Hepatic stellate cell (primary cell): ENCODE measurements at places on chromosomes 1 and 21.

- DNase-seq, result peak; percentile 23
Observed at GRCh38 chr1:114585231-114585630, 3.8 kb upstream of the BCAS2 start.

DNA sequence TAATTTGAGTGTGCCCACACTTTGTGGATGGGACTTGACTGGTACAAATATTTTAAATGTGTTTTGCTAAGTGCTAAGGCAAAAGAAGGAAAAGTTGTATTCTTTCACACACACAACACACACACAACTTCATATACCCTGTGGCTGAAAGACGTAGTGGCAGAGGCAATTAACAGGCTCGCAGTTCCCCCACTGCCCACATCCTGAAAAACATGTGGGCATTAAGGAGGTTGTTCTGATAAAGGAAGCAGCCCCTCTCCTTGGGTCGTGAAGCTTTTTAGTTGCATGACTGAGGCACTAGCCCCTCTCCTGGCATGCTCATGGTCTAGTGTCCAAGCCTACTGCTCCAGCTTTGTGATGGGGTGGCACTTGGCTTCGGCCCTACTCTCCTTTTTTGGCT, 14.3 kb upstream of the ADAM30 start:
- no peak for DNase-seq

DNA sequence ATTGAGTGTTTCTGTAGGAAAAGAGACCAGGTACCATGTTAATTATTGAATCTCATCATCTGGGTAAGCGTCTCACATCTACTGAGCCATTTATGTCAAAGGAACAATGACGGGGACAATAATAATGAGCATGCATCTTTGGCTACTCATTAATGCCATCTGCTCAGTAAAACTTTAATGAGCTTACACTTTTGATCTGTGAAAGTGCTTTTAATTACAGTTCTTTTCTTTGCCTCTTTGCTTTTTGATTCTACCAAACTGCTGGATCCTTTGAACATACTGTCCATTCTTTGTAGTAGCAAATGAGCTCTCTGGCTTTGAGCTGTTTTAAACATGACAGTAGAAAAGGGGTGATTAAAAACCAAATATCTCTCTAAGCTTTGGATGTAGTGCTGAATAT, 181.2 kb upstream of the IVNS1ABP start:
- DNase-seq, result no peak

- DNase-seq, result no peak
Observed at GRCh38 chr1:166822385-166822784, 16.9 kb upstream of the POGK start.

DNA sequence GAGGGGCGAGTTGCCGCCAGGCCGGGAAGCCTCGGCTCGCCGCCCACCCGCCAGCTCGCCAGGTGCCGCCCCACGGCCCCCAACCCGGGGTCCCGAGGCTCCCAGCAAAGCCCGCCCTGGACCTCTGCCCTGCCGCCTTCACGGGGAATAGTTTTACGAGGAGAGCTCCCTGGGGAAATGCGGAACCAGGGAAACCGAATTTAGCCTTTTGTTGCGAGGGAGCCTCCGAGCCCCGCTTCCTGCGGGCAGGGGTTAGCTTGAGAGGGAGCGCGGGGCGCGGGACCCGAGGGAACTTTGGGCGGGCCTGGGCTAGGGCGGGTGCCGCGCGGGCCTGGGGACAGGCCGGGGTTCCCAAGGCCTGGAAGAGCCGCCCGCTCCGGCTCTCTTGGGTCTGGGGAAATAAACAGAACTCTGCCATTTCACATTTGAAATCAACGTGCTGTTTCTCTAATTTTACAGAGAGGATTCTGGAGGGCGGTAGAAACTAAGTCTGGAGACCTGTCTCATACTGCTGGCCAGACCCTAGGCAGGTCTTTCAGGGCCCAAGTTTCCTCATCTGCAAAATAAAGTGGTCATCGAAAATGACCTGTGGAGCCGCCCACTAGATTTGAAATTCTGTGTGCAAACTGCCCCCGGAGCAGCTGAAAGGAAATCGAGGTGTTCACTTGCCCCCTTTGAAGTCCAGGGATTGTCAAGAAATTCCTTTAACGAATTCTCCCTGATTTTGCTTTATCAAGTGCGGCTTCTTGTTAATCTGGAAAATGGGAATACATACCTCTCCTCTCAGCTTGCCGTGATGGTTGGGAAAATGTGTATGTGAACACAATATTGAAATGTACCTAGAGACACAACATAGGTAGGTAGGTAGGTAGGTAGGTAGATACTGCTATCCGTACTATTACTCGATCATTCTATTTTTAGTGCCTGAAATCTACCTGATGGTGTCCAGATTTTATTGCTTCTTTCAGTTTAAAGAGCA, 749 bp upstream of the GLUL start:
- DNase-seq, result peak; percentile 31

GRCh38 chr1:208270651-208271141, 26.5 kb upstream of the PLXNA2 start:
- DNase-seq, result no peak

DNA sequence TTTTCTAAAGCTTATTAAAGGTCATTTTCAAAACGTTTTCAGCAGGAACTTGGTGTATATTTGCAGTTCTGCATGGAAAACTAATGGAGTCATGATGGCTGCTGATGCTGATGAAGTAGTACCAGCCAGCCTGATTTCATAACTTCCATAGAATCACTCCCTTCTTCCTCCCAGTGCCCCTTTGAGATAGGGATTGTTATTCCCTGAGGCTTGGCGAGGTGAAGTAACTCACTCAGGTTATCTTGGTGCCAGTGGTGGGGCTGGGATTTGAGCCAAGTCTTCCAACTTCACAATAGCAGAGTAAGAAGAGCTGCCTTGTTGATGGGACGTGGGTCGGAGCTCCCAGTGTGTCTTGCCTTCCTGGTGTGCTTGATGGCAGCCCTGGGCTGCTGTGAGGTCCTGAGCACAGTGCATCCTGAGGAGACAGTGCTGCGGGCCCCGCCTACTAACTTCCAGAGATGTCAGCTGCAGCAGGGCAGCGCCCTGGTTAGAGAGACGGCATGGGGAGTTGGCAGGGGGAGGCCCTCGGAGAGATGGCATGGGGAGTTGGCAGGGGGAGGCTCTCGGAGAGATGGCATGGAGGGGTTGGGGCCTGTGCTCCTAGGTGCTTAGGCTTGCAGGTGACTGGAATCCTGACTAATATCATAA, 92.6 kb downstream of the PCBP3 start:
- DNase-seq, result no peak

GRCh38 chr1:8722366-8722765, 95.1 kb downstream of the RERE start:
- DNase-seq, result no peak

DNA sequence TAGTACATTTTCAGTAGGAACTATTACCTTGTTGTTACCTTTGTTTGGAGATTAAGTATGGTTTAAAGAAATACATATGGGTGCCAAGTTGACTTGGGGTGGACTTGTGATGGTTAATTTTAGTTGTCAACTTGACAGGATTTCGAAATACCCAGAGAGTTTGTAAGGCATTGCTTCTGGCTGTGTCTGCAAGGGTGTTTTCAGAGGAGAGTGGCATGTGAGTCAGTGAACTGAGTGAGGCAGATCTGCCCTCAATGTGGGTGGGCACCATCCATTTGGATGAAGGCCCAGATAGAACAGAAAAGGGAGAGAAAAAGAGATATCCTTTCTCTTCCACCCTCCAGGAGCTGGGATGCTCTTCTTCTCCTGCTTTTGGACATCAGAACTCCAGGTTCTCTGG, 315.5 kb downstream of the GPATCH2 start:
- DNase-seq, result no peak

GRCh38 chr21:31781737-31782136, 49.8 kb upstream of the SCAF4 start:
- DNase-seq, result no peak

GRCh38 chr1:194196562-194196961, 1010.1 kb upstream of the B3GALT2 start:
- no peak for DNase-seq

GRCh38 chr1:246613096-246613758, 47.0 kb downstream of the CNST start:
- no peak for DNase-seq

GRCh38 chr1:167629681-167630567, at the start of gene RCSD1:
Gene RCSD1 (plus strand): TSS chr1:167630232. CDS start chr1:167630424, 192 bp downstream.
- DNase-seq, result peak; percentile 65

- DNase-seq, result no peak
Observed at GRCh38 chr1:178052650-178053461, 41.0 kb upstream of the RASAL2 start.

DNA sequence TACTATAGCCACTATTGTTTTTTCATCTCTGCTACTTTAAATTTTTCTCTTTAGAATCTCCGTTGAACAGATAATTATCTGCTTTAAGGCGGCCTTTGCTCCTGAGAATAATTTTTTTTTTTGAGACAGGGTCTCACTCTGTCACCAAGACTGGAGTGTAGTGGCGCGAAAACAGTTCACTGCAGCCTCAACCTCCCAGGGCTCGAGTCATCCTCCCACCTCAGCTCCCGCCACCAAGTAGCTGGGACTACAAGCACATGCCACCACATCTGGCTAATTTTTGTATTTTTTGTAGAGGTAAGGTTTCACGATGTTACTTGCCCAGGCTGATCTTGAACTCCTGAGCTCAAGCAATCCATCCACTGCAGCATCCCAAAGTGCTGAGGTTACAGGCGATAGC, 28.6 kb downstream of the TRIT1 start:
- DNase-seq, result no peak

DNA sequence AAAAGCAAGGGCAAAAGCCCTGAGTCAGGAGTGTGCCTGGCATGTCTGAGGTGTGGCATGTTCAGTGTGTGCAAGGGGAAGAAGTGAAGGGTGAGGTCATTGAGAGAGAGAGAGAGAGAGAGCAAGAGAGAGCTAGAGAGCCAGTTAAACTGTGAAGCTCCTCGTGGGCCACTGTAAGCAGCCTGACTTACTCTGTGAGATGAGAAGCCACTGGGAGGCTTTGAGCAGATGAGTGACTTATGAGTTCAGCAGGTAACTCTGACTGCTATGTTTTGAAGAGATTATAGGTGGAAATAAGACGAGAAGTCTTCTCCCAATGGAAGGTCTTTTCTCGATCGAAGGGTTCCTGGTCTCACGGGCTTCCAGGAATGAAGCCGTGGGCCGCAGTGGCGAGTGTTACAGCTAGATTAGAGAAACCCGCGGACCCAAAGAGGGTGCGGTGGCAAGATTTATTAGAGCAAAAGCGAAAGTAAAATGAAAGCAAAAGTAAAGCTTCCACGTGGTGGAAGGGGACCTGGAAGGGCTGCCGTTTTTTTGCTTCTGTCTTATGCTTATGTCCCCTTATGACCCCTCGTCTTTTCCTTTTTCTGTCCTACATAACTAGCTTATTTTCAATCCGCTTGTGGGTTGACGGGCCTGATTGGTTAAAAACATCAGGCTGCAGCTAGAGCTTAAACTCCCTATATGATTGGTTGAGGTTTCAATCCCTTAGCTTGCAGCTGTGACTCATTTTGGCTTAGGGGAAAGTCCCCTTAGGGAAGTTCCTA, 323.1 kb upstream of the FAM78B start:
- DNase-seq, result no peak

GRCh38 chr1:116544588-116545358, 26.1 kb downstream of the CD58 start:
- no peak for DNase-seq

DNA sequence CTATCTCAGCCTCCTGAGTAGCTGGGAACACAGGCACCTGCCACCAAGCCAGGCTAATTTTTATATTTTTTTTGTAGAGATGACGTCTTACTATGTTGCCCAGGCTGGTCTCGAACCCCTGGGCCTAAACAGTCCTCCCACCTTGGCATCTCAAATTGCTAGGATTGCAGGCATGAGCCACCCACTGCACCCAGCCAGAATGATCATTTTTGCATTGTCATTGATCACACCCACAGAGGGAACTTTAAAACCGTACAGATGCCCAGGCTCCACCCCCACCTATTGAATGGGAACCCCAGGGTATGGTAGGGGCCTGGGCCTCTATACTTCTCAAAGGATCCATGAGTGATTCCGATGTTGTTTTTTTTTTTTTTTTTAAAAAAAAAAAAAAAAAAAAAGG, 36.7 kb downstream of the ETNK2 start:
- no peak for DNase-seq

- peak; percentile 46 for DNase-seq
Observed at GRCh38 chr1:22131875-22132486, 10.9 kb downstream of the WNT4 start.

DNA sequence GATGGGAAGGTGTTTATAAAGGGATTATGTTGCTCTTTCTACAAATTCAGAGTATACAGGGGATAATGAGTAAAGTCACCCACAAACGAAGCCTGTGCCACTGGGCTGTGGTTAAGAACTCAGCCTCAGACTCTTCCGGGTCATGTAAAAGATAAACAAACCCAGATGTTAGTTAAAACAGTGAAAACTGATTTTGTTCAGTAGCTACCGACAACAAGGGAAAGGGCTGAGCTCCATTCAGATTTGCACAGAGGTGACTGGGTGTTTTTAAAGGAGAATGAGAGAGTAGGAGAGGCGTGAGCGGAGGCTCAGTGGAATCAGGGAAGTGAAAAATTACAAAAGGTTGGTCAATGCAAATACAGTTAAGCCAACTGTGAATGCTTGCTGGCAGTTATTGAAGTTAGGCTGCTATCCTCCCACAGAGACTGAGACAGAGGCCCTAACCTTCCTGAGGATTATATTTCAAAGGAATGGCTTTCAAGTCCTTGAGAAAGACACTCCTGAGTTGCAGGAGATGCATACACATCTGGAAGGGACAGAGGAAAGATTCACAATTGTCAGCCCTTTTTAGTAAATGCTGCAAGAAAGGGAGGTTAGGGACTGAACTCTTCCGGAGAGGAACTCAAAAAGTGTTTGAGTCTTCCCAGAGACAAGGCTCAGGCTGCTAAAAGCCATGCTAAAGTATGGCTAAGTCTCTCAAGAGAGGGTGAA, 29.9 kb upstream of the SAMD13 start:
- no peak for DNase-seq

GRCh38 chr1:2368053-2368744, 23.2 kb downstream of the MORN1 start:
- DNase-seq, result no peak

- no peak for DNase-seq
Observed at GRCh38 chr1:11617314-11617713, 36.9 kb downstream of the FBXO2 start.

DNA sequence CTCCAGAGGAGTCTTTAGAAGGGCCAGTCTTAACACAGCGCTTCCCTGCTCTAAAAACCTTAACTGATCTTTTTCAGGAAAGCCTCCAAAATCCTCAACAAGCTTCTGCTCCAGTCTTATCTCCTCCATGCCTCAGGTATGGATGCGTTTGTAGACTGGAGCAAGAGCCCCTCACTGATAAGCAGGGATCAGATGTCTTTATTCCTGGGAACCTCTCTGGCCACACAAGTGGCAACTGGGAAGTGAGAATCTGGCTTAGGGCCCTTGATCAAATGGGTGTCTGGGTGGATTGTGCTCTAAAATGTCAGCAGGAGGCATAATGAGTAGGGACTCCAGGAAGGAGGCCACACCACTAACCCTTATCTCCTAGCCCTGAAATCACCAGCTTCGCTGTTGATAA, 1.4 kb downstream of the ZBTB8A start:
- no peak for DNase-seq

GRCh38 chr1:226793620-226794276, 54.7 kb upstream of the ITPKB start:
- DNase-seq, result no peak

- DNase-seq, result no peak
Observed at GRCh38 chr1:88509379-88509778, 174.7 kb upstream of the PKN2 start.
